ENCODE measurements at places on chromosomes 6 and 20.

- peak; percentile 92 for DNase-seq
- H3K4me3 ChIP-seq = peak within 1 kb of the TSS; percentile 95
- peak within 1 kb of the TSS; percentile 33 for H3K27ac ChIP-seq
- H3K36me3 ChIP-seq = no peaks in the 10 kb centered on the region
- peaks cover 4% of the 10 kb centered on the region for H3K27me3 ChIP-seq
- peaks cover 14% of the 10 kb centered on the region for H3K4me1 ChIP-seq
Measured at GRCh38 chr6:41545703-41546474, at the start of gene FOXP4. FOXP4 (plus strand) TSS chr6:41546381; CDS start chr6:41565761, 19,380 bp downstream.

DNA sequence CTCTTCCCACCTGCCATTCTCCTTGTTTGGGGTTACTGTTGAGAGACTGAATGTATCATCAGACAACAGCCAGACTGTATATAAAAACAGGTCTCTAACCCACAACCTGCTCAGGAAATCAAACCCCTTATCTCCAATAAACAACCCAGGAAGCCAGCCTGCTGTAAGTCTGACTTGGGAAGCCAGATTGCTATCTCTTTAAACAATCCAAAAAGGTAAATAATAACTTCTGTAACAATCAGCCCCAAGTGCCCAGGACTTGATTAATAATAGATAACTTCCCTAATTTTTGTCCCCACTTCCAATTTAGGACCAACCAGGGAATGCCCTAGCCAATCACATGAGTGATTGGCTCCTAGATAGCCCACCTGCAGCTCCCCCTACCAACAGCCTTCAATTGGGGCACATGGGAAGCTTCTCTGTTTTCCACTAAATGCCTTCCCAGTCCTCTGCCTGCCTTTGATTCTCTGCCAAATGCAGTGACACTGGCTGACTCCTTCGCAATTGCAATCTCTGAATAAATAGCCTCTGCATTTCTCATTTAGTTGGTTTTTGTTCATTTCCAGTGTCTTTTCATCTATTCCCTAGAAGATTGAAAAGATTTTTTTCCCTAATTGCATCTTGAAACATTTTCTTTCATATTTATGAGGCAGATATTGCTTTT lies 117.1 kb upstream of the TAB2 start:
- H3K4me3 ChIP-seq = no peak overlapping the region
- DNase-seq = no peak
- no peak overlapping the region for H3K27ac ChIP-seq
- H3K4me1 ChIP-seq = no peaks in the 10 kb centered on the region
- H3K27me3 ChIP-seq = peaks cover 31% of the 10 kb centered on the region

- no peak overlapping the region for H3K27ac ChIP-seq
- no peaks in the 10 kb centered on the region for H3K27me3 ChIP-seq
- H3K4me3 ChIP-seq = no peak overlapping the region
- no peak for DNase-seq
- peaks cover 12% of the 10 kb centered on the region for H3K36me3 ChIP-seq
Measured at GRCh38 chr20:35690265-35690664, 8.9 kb downstream of the NFS1 start.

DNA sequence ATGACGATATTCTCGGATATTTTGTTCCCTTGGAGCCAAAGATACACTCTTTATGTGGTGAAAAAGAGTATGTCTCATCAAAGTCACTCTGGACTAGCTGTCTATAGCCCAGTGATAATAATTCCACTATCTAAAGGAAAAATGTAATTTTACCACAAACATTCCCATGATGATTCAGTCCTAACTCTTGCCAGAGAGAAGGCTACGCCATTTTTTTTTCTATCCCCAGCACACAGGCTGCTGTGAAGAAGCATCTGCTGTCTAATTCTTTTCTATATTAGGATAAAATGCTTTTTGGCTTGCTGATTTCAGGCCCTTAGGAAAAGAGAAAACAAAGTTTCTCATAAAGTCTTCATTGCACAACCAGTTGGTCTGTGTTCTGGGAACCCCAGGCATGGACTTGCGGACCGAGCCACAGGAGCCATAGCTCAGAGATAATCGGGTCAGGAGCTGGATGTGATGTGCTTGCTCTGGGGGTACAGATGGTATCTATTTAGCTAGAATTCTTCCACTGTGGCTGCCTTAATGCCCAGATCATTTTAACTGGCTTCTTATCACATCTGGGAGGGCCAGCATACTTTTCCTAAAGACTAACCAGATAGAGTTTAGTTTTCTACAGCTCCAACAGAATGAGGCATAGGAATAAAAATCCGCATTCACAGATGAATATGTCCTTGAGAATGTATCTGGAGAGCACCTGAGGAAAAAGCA lies 683.7 kb upstream of the ID4 start:
- no peak overlapping the region for H3K4me3 ChIP-seq
- H3K4me1 ChIP-seq = no peaks in the 10 kb centered on the region
- 0 out of 2 replicates have a peak, but pooled peaks cover 4% of the 10 kb centered on the region for H3K36me3 ChIP-seq
- DNase-seq = peak; percentile 1
- no peaks in the 10 kb centered on the region for H3K27me3 ChIP-seq

GRCh38 chr6:121503589-121503991 lies 68.1 kb downstream of the GJA1 start:
- no peaks in the 10 kb centered on the region for H3K27me3 ChIP-seq
- H3K4me1 ChIP-seq = peaks cover 33% of the 10 kb centered on the region
- no peaks in the 10 kb centered on the region for H3K36me3 ChIP-seq
- H3K4me3 ChIP-seq = no peak overlapping the region
- DNase-seq = no peak

DNA sequence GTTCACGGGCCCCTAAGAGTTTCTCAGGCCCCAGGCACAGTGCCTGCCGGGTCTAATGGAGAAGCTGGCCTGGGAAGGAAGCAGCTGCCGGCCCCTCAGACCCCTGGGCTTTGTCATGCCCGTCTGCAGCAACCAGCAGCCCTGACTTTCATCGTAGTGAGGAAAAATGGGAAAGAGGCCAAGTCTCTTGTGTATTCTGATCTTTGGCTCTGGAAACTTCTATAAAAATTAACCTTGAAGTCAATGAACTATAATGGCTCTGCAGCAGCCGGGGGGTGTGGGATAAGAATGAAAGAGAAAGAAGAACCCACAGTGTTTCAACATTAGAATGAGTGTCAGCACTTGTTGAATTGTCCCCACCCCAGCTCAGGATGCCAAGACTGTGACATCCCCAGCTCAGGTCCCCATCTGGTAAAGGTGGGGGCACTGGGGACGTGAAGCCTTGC lies 12.9 kb downstream of the TGM2 start:
- no peak for DNase-seq
- peak overlapping the region; percentile 42 for H3K4me3 ChIP-seq
- no peaks in the 10 kb centered on the region for H3K27me3 ChIP-seq
- peaks cover 24% of the 10 kb centered on the region for H3K4me1 ChIP-seq

DNA sequence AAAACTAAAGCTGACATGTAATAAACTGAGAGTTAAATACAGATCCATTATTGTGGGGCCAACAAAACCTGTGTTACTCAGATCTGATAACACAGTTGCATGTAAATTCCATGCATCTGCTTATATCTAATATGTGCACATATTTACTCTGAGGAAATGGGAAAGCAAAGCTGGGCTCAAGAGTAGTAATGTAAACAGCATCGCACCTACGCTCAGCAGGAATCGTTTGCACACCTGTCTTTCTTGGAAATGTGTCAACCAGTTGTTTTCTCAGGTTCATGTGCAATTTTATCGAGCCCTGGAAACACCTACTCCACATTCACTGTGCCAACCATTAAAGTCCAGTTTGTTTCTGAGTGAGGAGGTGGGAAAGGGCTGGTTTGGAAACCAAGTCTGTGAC lies 80.3 kb upstream of the CNKSR3 start:
- DNase-seq = no peak
- no peaks in the 10 kb centered on the region for H3K4me1 ChIP-seq
- peaks cover 11% of the 10 kb centered on the region for H3K27me3 ChIP-seq

DNA sequence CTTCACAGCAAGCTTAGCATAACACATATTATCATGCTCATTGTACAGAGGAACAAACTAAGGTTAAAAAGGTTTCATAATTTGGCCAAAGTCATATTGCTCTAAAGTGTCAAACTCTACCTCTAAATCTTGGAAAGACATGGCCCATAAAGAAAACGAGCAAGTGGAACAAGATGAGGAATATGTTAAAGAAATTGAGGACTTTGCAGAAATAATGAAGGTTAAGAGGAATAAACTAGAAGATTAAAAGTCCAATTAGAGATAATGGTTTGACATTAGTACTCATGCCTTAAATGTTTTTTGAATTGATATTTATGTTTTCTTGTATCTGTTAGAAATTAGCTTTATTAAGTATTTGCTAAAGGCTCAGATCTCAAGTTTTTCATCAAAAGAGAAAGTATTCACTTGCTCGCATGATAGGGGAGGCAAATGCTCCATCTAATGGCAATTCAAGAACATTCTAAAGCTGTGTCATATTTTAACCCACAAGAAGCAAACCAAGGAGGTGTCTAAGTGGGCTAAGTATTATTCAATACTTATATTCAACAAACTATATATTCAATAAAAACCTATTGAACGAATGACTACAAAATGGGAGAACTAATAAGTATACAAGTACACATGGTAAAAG lies 192.9 kb upstream of the SPTLC3 start:
- no peaks in the 10 kb centered on the region for H3K4me1 ChIP-seq
- H3K27me3 ChIP-seq = no peaks in the 10 kb centered on the region
- no peak overlapping the region for H3K27ac ChIP-seq
- no peak overlapping the region for H3K4me3 ChIP-seq
- H3K36me3 ChIP-seq = no peaks in the 10 kb centered on the region

DNA sequence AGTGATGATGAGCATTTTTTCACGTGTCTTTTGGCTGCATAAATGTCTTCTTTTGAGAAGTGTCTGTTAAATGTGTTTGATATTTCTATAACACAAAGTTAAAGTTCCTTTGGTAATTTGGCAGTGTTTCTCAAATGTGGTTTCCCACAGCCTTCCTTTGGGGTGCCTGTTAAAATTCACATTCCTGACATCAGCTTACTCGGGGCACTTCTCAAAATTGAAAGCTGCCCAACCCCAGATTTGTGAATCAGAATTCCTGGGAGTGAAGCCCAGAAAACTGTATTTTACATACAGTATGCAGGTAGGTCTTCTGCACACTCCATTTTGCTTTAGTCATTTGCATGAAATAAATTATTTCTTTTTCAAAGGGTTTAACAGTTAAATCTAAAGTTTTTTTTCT lies 207.9 kb downstream of the GMPR start:
- peak; percentile 8 for DNase-seq
- H3K27me3 ChIP-seq = peaks cover 3% of the 10 kb centered on the region
- H3K4me3 ChIP-seq = peak overlapping the region; percentile 31
- peak overlapping the region; percentile 51 for H3K27ac ChIP-seq

GRCh38 chr6:149078211-149078782 lies 239.2 kb upstream of the TAB2 start:
- H3K36me3 ChIP-seq = peaks cover 7% of the 10 kb centered on the region
- H3K27ac ChIP-seq = no peak overlapping the region
- H3K4me3 ChIP-seq = no peak overlapping the region
- DNase-seq = no peak
- peaks cover 51% of the 10 kb centered on the region for H3K4me1 ChIP-seq

DNA sequence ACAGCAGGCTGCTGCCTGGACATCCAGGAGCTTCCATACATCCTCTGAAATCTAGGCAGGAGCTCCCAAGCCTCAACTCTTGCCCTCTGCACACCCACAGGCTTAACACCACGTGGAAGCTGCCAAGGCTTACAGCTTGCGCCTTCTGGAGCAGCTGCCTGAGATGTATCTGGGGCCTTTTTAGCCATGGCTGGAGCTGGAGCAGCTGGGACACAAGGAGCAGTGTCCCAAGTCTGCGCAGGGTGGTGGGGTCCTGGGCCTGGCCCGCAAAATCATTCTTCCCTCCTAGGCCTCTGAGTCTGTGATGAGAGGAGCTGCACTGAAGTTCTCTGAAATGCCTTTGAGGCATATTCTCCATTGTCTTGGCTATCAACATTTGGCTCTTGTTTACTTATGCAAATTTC lies 255.0 kb downstream of the DLL1 start:
- H3K4me1 ChIP-seq = no peaks in the 10 kb centered on the region
- no peak overlapping the region for H3K27ac ChIP-seq
- peaks cover 3% of the 10 kb centered on the region for H3K27me3 ChIP-seq
- no peak for DNase-seq
- H3K36me3 ChIP-seq = peaks cover 17% of the 10 kb centered on the region
- no peak overlapping the region for H3K4me3 ChIP-seq

DNA sequence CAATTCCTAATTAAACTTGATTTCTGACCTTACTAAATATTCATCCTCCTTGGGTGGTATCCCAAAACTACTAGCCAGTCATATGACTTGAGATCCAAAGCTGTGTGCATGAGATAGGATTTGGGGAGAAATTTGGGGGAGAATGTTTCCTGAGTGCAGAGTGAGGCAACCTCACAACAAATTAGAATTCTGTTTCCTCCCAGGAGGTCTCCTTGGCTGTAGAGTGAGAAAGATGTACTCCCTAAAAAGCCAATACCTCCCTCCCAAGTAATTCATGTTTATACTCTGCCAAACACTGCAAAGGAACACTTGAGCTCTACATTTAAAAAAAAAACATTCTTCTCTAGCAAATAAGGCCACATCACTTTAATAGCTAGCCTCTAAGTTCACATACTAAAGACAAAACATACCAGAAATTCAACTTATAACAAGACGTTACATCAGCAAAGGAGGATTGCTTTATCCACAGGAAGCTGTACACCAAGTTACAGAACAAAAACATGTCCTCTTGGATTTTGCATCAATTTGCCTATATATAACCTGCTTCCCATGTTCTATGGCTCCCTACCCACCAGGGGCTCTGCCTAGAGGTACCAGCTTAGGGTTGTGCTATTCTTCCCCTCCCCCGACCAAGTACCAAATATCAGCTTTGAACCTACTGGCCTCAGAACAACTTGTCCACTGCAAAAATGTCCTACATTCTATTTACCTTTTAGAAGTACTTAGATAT lies 15.4 kb upstream of the TMEM30A start:
- peaks cover 6% of the 10 kb centered on the region for H3K4me1 ChIP-seq
- DNase-seq = no peak
- H3K36me3 ChIP-seq = no peaks in the 10 kb centered on the region
- H3K4me3 ChIP-seq = no peak overlapping the region
- no peaks in the 10 kb centered on the region for H3K27me3 ChIP-seq
- H3K27ac ChIP-seq = no peak overlapping the region

- H3K27me3 ChIP-seq = peaks cover 9% of the 10 kb centered on the region
- peaks cover 6% of the 10 kb centered on the region for H3K4me1 ChIP-seq
- H3K36me3 ChIP-seq = peaks cover 5% of the 10 kb centered on the region
Measured at GRCh38 chr20:43721429-43722152, 5.2 kb downstream of the GTSF1L start.

- peaks cover 38% of the 10 kb centered on the region for H3K27me3 ChIP-seq
- no peaks in the 10 kb centered on the region for H3K36me3 ChIP-seq
- H3K4me3 ChIP-seq = no peak overlapping the region
- no peaks in the 10 kb centered on the region for H3K4me1 ChIP-seq
Measured at GRCh38 chr20:57605878-57606277, 14.3 kb downstream of the ZBP1 start.

GRCh38 chr20:8344106-8344505 lies 212.0 kb downstream of the PLCB1 start:
- DNase-seq = no peak
- no peak overlapping the region for H3K4me3 ChIP-seq
- H3K36me3 ChIP-seq = peaks cover 7% of the 10 kb centered on the region
- peaks cover 2% of the 10 kb centered on the region for H3K27me3 ChIP-seq

DNA sequence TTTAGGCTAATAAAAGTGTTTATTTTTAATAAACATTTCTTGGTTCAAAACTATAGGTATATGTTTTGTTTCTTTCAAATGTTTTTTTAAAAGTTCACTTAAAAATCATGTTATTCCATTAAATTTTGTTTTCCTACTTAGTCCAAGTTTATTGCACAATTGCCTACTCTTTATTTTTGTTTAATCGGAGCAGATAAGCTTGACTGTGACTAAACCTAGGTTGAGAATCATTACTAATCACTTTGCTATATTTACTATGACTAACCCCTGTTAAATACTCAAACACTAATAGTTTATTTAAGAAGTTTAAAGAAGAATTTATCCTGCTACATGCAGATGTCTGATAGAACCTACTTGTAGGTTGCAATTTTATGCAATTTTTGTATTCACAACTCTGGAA lies 18.8 kb downstream of the MAP3K4 start:
- H3K4me1 ChIP-seq = peaks cover 30% of the 10 kb centered on the region
- DNase-seq = peak; percentile 72
- H3K4me3 ChIP-seq = no peak overlapping the region
- H3K27ac ChIP-seq = no peak overlapping the region
- 0 out of 2 replicates have a peak, but pooled peaks cover 4% of the 10 kb centered on the region for H3K36me3 ChIP-seq
- no peaks in the 10 kb centered on the region for H3K27me3 ChIP-seq

Data from HFFc6 (cell line).